Activated CD8-positive, alpha-beta memory T cell treated with anti-CD3 and anti-CD28 coated beads, Interleukin-2, amount 10 ng/mL, durations not matched to agents 7 days and 5 days (primary cell): ENCODE measurements at places on chromosomes 3 and 15. TPM values are rescaled to one million over a fixed set of nuclear protein-coding genes. Genes with fewer than 3 reads are reported as not detected.

DNA sequence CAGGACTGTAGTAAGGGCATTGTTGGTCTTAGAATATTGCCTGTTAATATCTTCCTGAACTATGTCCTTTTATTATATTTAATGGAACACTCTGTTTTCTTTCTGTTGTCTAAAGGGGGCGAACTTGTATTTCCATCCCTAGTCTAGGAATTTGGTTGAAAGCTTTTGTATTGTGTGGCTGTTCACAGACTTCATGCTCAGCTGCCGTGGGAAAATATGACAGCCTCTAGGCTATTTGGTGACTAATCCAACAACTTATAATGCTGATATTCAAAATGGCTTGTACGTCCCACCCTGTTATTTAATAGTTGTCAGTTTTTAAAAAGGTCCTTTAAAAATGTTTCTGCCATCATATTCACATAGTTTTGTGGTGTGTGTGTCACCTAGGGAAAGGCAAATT, 202.6 kb downstream of the KLHL25 start:
- DNase-seq = no peak

- DNase-seq = no peak
Measured at GRCh38 chr15:101773496-101774100, 29.7 kb upstream of the OR4F6 start.

DNA sequence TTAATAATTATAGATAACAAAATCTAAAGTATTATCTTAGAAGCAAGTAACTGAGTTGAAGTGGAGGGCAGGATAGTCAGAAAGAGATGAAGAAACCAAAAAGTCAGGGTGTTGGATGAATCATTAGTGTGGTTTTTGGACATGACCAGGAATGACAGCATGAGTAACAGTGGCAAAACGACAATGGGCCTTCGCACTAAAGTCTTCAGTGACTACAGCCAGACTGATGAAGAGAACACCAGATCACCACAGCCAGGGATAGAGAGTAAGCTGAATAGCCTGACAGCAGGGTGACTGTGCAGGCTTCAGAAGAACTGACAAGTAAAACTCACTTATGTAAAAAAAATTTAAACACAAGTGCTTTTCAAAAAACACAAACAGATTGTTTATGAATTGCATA, 96.0 kb upstream of the MELTF start:
- no peak for DNase-seq

GRCh38 chr15:42016971-42017370, 3.9 kb downstream of the PLA2G4E start:
- no peak for DNase-seq

DNA sequence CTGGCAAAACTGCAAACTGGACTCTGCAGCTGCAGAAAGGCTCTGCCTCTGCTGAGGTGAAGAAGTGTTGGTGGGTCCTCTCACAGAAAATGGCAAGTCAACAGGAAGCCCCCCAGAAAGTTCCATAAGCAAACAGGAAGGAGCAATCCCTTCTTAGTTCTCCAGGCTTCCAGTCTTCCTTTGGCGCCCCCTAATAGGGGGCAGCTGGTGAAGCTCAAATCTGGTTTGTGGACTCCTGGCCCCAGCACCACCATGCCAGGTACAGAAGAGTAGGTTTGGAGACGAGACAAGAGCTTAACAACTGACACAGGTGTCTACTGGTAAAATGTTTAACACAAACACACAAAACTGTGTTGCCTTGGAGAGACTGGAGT, 35.5 kb downstream of the LEO1 start:
- DNase-seq = no peak

- DNase-seq = no peak
Measured at GRCh38 chr15:35973029-35973428, 427.1 kb upstream of the DPH6 start.

DNA sequence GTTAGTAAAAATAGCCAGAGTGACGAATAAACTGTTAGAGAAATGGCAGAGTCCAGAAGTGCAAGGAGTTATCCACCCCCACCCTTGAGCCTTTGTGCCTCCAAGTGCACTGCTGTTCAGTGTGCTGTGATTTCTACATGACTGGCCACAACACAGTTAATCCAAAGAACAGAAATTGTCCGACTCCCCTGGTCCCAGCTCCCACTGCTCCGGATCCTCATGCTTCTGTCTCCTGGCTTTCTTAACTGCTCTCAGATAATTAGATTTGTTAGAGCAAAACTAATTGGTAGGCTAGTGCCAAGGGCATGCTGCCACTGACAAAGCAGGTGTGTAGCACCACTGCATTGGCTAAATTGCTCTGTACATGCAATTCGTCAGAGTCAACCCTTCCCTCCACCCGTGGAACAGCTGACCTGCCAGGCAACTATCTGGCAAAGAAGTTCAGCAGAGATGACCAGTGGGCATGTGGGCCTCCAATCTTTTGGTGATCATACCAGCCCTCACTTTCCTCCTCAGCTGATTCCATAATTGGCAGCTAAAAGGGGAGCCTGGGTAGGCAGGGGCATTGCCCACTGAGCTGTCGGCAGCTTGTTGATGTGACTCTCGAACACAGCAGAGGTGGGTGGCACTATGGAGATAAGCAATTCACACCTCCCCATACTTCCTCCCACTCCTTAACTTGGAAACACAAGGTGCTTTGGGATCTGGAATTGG, 18.9 kb upstream of the ACAP2 start:
- no peak for DNase-seq

- no peak for DNase-seq
Measured at GRCh38 chr3:4809922-4810321, 169.3 kb upstream of the BHLHE40 start.

DNA sequence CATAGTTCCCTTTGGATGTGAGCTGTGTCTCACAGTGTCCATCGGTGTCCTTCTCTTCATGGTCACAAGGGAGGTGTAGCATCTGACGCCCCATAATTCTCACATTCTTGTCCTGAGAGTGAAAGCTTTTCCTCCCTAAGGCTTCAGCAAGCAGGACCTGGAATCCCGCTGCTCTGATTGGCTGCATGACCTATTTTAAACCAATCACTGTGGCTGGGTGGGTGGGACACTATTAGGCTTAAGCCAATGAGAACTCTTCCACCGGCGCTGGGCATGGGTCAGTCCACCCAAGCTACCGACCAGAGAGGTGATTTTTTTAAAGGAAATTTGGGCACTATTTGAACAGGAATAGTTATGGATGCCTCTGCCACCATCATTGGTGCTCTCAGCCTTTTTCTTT, 385.9 kb downstream of the MFSD1 start:
- DNase-seq = no peak

DNA sequence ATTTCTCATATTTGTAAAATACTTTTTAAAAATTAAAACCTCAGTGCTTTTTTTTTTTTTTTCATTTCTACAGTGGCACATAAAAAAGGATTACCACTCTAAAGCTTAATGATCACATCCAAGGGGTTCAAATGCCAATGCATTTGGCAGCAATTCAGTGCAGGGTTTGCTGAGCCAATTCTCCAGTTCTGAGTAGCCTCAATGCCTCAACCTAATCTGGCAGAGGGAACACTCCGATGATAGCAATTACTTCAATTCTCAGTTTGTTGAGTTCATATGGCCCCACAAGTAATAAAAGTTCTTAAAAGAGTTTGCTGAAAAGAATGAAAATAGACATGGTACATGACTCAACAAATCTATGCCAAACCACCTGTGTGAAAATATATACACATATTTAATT, 79.3 kb upstream of the RBMS3 start:
- DNase-seq = no peak

GRCh38 chr15:73683257-73683776, 866 bp upstream of the CD276 start:
- no peak for DNase-seq

DNA sequence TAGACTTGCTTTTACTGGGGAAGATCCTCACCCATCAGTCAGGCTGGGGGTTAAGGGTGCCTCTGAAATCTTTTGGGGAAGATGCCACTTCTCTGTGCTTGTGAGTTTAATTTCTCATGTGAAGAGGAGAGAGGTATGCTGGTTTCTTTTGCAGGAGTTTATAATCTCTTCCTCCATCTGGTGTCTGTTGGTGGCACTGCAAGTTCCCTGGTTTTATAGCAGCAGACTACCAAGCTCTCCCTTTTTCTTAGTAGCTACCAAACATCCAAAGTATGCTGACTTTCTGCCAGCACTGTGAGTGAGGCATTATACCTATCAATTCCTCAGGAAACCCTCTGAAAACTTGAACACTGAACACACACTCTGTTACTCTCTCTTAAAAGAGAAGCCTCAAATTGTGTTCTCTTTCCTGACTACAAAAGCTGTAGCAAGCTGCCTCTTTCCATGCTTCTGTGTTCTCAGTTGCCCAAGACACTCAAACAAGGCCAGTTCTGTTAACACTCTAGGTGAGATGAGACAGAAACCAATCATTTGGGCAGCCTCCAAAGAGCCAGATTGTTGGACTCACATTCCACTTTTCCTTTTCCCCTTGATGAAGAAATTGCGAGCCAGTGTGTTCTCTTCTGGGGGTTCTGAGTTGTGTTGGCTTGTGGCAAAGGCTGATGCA, 299.5 kb downstream of the GAP43 start:
- no peak for DNase-seq

GRCh38 chr3:124174476-124174875, 182.6 kb upstream of the ROPN1 start:
- no peak for DNase-seq

DNA sequence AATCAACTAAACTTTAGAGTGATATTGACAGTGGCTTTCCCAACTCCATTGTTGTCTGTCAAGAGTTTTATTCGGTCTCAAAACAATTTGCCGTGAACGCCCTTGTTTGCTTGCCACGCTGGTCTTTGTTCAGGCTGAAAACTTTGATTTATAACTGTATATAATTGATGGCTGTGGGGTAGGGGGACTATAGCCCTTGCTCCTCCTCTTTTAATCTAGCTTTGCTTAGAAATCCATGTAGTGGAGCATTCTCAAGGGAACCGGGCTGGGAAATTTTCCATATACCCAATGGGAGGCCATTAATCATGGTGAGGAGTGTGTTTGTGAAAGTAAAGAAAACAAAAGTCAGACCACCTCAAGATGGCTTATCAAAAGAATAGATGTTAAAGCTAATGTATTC, 339.8 kb upstream of the RARB start:
- no peak for DNase-seq

- DNase-seq = no peak
Measured at GRCh38 chr3:176351408-176351807, 845.9 kb downstream of the TBL1XR1 start.

GRCh38 chr3:152910211-152910610, 75.3 kb downstream of the P2RY1 start:
- DNase-seq = no peak

RARRES1 gene
- total RNA-seq = not detected

NRROS gene
- total RNA-seq = 47.8 TPM

CXCR6 gene
- 109 TPM for total RNA-seq

FEZF2 gene
- total RNA-seq = not detected

AP3B2 gene
- total RNA-seq = not detected

P2RY1 gene
- total RNA-seq = 1.1 TPM

GALNT15 gene
- not detected for total RNA-seq

HDAC11 gene
- 0.70 TPM for total RNA-seq

PLSCR2 gene
- not detected for total RNA-seq

CCR1 gene
- 55.6 TPM for total RNA-seq
